ENCODE measurements at places on chromosomes 6 and 20.

- no peak for DNase-seq
Observed at GRCh38 chr20:51389543-51390264, 152.8 kb downstream of the NFATC2 start.

- no peak for DNase-seq
Observed at GRCh38 chr20:41268917-41269652, 48.4 kb downstream of the ZHX3 start.

- no peak for DNase-seq
Observed at GRCh38 chr20:45904583-45905504, 7.1 kb downstream of the PLTP start.

GRCh38 chr20:41861772-41862422 lies 243.7 kb upstream of the CHD6 start:
- DNase-seq, result no peak

DNA sequence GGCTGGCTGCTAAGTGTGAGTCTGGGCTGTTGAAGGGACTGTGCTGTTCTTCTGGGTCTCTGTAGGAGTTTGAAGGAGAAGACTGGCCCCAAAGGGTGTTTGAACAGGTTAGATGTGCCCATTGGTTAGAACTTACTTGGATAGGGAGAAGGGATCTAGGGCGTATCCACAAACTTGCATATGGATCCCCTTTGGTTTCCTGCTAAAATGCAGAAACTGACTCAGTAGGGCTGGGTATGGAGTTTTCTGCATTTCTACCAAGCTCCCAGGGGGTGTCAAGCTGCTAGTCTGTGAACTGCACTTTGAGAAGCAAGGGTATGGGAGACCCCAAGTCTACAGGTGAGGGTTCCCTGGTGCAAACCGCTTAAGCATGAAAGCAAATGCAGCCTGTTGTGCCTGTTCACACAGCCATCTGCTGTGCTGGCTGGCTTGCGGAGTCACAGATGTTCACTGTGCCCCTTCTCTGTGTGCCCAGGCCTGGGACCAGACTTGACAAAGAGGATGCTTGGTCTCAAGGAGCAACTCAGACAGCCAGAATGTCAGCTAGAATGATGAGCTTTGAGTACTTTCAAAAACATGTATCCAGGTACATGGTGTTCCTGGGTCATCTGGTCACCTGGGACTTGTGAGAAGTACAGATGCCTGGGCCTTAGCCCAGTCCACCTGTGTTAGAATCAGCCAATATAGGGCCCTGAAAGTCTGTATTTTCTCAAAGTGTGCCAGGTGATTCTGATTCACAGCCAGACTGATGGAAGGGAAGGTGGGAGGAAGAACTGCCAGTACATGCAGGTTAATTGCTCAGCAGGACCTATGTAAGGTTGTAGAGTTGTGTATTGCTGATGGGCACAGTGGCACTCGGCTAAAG lies 7.4 kb downstream of the PPP1R16B start:
- DNase-seq, result no peak

DNA sequence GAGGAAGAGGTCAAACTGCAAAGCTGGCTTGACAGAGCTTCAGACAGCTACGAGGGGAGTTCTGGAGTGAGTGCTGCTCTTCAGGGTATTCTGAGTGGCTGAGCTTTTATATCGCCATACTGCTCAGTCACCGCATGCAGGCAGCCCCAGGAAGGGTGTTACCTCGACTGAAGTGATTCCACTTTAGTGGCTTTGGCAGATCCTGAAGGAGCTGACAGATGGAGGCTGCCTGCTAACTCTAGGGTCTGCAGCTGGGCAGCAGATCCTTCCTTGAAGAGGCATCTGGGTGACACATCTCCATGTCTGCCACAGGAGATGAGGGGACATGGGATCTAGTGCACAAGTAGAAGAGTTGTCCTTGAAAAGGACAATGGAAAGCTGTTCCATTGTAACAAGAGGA lies 3.7 kb upstream of the DEK start:
- no peak for DNase-seq

DNA sequence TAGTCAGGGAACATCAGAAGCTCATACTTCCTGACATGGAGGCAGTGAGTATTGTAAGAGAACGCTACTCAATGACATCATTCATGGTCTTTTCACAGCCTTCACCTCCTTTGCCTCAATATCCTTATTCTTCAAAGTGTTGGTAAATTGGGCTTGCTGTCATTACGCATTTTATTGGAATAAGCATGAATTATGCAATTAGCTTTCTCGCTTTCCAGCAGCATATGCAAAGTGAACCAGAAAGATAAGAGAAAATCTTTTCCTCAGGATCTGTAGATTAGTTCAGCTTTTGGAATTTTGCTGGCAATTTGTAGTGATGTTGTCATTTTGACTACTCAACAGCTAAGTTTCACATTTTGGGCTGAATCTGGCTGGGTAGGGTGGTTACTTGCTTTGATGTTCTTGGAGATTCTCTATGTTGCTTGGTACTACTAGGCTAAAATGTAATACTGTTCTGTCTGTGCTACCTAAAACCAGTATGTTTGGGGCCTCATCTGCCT lies 1012.1 kb downstream of the KIF16B start:
- no peak for DNase-seq

GRCh38 chr20:23138682-23139081 lies 52.6 kb upstream of the CD93 start:
- DNase-seq, result no peak

DNA sequence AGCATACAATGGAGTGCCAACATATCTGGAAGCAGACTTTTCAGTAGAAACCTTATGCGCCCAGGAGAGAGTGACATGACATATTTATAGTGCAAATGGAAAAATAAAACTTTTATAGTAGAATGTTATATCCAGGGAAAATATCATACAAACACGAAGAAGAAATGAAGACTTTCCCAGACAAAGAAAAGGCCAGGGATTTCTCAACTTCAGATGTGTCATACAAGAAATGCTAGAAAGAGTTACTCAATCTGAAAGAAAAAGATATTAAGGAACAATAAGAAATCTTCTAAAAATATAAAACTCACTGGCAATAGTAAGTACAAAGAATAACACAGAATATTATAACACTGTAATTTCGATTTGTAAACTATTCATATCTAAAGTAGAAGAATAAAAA lies 1269.3 kb downstream of the GRIK2 start:
- no peak for DNase-seq

GRCh38 chr20:45266977-45267376 lies 12.6 kb upstream of the SLPI start:
- DNase-seq, result no peak

DNA sequence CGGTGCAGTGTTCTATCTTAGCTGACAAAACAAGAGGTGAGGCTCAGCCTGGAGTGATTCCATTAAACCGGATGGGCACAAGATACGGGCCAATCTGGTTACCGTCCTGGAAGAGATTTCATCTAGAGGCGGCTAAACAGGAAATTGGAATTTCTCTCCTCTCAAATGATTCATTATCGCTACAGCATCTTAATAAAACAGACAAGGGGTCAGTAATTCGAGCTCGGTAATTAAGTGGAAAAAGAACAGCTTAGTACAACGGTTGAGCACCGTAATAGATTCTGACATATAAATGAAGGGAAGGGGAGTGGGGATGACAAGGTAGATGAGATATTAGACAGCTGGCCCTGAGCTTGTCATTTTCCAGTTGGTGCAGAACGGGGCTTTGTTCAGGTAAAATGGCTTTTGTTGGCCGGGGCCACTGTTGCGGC lies 137.2 kb downstream of the EDN3 start:
- DNase-seq, result no peak

DNA sequence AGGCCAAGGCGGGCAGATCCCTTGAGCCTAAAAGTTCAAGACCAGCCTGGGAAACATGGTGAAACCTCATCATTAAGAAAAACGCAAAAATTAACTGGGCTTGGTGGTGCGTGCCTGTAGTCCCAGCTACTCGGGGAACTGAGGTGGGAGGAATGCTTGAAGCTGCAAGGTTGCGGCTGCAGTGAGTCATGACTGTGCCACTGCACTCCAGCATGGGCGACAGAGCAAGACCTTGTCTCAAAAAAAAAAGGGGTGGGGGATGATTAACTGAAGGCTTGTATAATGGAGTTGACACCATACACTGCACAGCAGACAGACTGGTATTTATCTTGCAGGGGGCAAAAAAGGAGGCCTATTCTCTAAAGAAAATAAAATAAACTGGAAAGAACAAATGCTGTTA lies 27.7 kb downstream of the SRPK1 start:
- DNase-seq, result no peak

GRCh38 chr6:134253681-134254080 lies 64.2 kb downstream of the SGK1 start:
- no peak for DNase-seq

DNA sequence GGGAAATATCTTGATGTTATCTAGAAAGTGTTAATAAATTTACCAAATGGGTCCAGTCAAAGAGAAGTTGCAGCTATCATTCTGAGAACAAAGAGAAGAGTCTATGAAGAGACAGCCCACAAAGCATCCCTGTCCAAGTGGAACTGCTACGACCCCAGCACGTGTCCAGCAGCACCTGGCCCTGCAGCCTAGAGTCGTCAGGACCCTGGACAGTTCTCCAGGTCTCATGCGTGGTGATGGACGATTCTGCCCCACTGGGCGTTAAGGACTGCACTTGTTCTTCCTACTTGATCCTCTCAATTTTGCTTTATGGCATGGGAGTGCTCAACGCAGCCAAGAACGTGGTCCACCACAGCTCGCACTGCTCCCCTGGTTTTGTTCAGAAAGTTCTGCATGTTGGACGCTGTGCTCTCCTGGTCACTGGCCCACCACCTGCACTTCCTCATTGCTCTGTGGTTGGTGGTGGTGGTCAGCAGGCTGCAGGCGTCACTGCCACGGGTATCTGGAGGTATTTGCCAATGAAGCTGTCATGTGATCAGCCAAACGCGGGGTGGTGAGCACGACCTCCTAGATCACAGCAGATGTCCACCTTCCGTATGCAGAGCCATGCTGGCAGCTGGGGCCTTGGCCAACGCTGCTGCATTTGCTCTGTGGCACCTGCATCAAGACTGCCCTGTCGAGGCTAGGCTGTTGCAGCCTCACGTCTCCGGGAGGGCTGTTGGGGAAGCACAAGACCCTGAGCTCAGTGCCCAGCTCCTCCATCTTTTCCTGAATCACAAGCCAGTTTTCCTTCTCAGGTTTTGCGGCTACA lies 356.4 kb downstream of the CDH4 start:
- DNase-seq, result no peak

GRCh38 chr6:168884050-168884645 lies 369.5 kb downstream of the THBS2 start:
- no peak for DNase-seq

GRCh38 chr6:12151433-12151820 lies 138.7 kb upstream of the EDN1 start:
- no peak for DNase-seq

DNA sequence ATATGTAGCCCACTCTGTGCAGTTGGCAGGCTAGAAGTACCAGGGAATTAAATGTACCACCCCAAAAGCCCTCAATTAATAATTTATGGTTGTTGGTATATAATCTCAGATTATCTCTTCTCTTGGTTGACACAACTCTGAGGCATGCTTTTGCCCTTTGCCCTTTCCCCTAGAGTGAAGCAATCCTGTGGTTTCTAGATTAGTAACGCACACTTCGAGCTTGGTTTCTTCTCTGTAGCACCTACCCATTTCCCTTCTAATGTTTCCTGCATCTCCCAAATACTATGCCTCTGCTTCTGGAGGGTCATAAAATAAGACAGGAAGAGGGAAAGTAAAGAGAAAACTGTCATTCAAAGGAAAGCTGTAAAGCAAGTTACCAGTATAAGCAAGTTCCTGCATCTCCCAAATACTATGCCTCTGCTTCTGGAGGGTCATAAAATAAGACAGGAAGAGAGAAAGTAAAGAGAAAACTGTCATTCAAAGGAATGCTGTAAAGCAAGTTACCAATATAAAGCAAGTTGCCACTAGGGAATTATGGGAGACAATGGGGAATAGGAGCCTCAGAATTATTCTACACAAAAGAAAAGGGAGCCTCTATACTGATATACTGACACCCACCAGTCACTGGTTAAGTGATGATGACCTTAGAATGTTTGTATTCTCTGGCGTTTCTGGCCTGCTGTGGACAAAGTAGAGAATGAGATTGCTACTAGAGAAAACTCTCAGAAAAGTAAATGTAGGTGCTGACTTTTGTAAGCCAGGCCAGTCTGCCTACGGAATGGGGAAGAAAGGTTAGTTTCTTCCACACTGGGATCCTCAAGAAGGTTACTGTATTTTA lies 862.6 kb upstream of the MAN1A1 start:
- DNase-seq, result no peak

GRCh38 chr6:84007871-84008270 lies 25.7 kb upstream of the MRAP2 start:
- no peak for DNase-seq

- DNase-seq, result peak; percentile 54
Observed at GRCh38 chr6:36599791-36600209, 5.6 kb downstream of the SRSF3 start.

GRCh38 chr6:21935561-21936028 lies 342.0 kb downstream of the SOX4 start:
- no peak for DNase-seq

DNA sequence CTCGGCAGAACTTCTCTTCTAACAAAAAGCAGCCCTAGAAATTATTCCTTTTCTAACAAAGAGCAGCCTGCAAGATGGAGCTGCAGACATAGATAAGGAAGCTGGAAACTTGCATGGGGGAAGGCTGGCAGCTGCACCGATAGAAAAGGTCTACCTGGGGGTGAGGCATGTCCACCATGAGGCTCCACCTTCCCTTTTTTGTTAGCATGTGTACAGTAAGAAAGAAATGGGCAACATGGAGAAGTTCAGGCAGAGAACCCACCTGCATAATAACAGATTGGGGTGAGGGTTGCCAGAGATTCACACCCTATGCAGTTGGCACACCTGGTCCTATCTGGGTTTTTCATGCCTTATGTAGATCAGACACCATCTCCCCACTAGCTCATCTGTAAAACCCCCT lies 25.4 kb downstream of the ZNF311 start:
- no peak for DNase-seq
